AG10803 (cell line): ENCODE measurements at places on chromosomes 11 and 22.

DNA sequence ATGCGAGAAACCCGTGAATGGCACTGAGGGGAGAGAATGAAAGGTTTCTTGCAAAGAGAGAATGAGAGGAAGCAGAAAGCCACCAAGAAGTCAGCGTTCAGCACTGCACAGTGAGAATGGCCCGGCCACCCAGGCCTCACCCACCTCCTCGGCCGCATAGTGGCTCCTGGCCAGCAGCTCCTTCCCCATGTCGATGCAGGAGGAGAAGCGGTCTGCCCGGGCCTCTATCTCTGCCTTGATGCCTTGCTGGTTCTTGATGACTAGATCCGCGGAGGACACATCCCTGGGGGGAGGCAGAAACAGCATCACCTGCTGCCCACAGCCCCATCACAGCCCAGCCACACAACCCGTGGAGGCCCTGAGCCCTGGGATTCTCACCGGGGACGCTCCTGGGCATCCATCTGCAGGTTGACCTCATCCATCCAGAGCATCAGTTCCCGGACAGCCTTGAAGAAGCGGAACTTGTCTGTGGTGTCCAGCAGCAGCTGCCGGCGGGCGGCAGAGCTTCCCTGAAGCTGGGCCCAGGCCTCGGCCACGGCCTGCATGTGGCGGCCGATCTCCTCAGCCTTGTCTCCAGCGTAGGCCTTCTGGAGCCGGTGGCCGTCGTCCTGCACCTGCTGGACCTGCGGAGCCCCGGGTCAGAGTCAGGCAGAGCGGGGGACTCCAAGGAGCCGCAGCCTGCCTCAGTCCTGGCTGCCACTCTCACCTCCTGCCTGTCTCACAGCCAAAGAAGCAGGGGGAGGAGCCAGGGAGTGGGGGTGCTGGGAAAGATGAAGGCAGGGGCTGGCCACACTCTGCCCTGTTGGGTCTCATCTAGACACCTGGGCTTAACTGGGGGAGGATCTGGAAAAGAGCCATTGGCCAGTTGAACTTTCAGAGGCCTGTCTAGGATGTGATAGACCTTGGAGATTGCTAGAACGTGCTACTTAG lies 12.2 kb upstream of the RBM4B start:
- DNase-seq: no peak

GRCh38 chr11:13128354-13128753 lies 119.2 kb downstream of the RASSF10 start:
- no peak for DNase-seq

GRCh38 chr11:63007920-63008319 lies 7.7 kb downstream of the SLC22A8 start:
- no peak for DNase-seq

GRCh38 chr22:23067691-23068090 lies 2.6 kb upstream of the GNAZ start:
- DNase-seq: no peak

GRCh38 chr22:40196628-40197360 lies 19.1 kb downstream of the TNRC6B start:
- peak; percentile 89 for DNase-seq

- peak; percentile 3 for DNase-seq
Observed at GRCh38 chr11:8567602-8568198, 26.3 kb downstream of the STK33 start.

GRCh38 chr11:111932611-111932950 lies 4.6 kb upstream of the DIXDC1 start:
- DNase-seq: peak; percentile 55

- DNase-seq: no peak
Observed at GRCh38 chr11:117946156-117946841, 17.1 kb upstream of the TMPRSS13 start.

- no peak for DNase-seq
Observed at GRCh38 chr11:2796508-2797113, 89.0 kb downstream of the CDKN1C start.

- DNase-seq: no peak
Observed at GRCh38 chr11:118768690-118769089, 22.3 kb downstream of the DDX6 start.

- no peak for DNase-seq
Observed at GRCh38 chr11:13038366-13038765, 29.2 kb downstream of the RASSF10 start.

- no peak for DNase-seq
Observed at GRCh38 chr11:133827556-133827955, 17.8 kb downstream of the SPATA19 start.

GRCh38 chr11:28346209-28346608 lies 238.0 kb downstream of the METTL15 start:
- DNase-seq: peak; percentile 44

DNA sequence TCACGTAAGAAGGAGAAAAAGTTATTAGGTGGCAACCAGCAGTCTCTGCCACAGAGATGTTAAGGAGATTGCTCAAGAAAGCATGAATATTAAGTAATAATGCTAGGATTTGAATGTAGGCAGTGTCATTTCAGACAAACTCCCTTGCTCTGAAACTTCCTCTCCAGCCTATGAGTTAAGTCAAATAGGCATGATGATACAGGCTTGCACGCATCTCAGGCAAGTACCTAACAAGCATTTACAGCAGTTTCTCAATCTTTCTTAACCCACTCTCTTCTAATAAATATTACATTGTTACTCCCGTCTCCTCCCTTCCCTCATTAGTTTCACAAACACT lies 72.7 kb downstream of the RAB38 start:
- DNase-seq: no peak

DNA sequence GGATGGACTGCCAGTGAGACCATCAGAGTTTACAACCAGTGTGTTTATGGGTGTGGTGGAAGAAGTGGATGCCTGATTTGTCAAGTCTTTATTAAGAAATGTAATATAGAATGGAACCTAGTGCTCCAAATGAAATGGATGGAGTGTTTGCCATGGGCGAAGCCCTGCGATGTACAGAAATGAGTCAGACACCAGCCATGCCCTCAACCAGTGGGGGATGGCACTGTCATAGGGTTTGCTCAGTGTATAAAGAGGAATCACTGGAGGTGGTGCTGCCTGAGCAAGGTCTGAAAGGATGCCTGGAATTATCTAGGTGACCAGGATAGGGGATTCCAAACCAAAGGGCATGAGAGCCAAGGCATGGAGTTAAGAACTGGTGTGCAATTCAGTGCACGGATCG lies 120.9 kb upstream of the MTNR1B start:
- no peak for DNase-seq

DNA sequence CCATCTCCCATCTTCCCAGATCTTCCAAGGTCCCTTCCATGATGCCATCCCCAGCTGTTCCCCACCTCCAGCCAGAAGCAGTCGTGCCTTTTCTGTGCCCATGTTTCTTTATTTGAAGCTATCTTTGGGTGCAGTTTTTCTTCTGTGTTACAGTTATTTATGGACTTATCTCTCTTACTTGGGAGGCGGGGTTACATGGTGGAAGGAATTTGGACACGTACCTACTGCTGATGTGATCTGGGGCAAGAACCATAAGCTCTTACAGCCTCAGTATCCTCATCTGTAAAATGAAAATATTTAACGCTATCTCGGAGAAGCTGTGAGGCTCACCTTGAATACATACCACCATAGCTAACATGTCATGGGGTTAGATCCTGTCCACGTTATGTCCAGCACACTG lies 98.9 kb downstream of the ZBTB16 start:
- no peak for DNase-seq

- DNase-seq: peak; percentile 69
Observed at GRCh38 chr11:7513234-7514098, at the start of gene PPFIBP2. TSS of gene PPFIBP2 (plus strand) at chr11:7513999. CDS start at chr11:7549476, 35,477 bp downstream.

DNA sequence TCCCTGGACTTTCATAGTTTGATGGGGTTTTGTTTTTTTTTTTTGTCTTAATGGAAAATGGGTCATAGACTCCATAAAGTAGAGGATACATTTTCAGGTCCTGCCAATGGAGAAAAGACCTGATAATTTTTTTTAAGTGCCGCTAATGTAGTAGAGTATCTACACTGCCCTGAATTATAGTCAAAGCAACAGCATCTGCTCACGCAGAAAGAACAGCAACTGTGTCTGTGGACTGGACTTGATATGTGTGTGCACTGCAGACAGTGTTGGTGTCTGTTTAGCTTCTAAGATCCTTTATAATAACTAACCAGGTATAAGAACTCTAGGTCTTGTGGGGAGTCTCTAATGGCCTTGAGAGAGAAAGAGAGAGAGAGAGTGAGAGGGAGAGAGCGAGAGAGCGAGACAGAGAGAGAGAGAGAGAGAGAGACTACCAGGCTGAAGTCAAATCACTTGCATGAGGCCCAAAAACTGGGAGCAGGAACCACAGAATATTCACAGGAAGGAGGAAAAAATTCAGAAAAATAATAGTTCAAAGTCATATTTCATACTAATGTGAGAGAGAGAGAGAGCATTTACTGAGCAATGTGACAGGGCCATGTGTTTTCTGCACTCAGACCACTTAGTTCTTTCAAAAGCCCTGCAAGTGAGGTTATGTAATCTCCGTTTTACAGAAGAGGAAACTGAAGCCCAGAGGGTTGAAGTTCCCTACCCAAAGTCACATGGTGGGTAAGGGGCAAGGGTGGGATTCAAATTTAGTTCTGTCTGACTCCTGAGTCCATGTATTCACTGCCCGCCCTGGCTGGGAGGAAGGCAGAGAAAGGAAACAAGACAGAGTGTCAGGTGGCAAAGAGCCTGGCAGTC lies 8.6 kb upstream of the MIAT start:
- peak; percentile 58 for DNase-seq

- DNase-seq: no peak
Observed at GRCh38 chr11:117997823-117998579, 11.8 kb downstream of the IL10RA start.

DNA sequence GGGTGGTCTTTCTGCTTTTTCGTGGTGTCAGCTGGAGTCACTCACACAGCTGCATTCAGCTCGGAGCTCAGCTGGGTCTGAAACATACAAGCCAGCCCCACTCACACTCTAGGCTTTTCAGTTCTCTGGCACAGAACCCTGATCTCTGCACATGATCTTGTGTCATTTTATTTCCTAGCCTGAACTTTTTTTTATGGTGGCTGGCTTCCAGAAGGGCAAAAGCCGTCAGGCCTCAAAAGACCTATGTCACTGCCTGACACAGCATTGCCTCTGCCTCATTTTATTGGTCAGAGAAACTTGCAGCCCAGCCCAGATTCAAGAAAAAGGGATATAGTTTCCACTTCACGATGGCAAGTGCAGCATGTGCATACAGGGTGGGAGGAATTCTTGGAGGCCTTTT lies 117.8 kb downstream of the NTM start:
- DNase-seq: no peak
